CD4-positive, alpha-beta T cell treated with Interleukin-4 for 1 hour (primary cell): ENCODE measurements at places on chromosomes 4 and X.

DNA sequence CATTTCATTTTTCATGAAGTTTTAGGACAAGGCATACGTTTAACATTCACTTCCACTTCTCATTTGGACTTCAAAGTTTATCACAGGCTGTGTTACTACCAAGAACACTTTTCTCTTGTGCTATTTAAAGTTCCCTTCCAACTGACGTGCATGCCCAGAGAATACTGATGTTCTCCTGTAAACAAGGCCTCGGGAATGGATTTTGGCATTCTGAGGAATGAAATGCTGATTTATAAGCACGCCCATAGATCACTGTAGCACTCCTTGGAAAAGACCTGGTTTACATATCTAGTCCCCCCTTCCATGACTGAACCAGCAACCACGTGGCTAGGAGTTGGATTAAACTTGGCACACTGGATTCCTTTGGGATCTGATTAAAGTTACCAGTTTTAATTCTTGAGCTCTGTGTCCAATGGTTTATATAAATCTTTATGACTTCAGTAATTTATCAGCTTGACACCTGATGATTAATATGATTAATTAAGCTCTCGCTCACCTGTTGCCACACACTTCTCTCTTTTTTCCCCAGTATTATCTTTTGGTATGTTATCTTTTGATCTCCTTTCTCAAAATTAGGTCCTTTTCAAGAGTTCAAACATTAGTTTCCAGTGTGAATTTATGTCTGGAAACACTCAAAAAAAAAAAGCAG is 122.4 kb upstream of the HAND2 start:
- DNase-seq: no peak

- no peak for DNase-seq
Observed at GRCh38 chrX:110678591-110678990, 117.0 kb downstream of the CHRDL1 start.

DNA sequence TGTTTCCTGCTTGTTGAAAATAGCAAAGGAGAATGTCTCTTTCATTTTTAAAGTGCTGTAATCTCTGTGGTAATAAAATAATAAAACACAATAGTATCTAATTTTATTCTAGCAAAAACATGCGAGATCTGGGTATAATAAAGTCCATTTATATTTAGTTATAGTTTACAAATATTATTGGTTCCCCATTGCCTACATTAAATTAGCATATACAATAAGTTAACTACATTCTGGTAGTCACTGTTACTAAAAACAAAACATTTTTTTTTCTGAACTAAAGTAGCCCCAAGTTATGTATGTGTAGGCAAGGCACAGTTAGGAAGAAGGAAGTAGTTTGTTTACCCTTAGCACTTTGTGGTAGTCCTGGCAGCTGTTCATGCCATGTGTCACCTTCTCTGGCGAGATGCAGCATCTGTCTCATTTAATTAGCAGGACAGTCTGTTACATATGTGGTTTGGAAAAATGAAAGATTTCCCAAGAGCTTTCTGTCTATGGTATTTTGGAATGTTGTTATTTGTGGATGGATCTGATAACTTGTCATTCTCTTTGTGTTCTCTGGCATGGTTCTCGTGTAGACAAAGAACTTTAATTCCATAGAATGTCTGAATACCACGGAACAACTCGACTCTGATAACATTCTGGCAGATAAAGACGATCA is 231.3 kb upstream of the PITX2 start:
- no peak for DNase-seq

- no peak for DNase-seq
Observed at GRCh38 chr4:39480902-39481695, 22.2 kb downstream of the LIAS start.

DNA sequence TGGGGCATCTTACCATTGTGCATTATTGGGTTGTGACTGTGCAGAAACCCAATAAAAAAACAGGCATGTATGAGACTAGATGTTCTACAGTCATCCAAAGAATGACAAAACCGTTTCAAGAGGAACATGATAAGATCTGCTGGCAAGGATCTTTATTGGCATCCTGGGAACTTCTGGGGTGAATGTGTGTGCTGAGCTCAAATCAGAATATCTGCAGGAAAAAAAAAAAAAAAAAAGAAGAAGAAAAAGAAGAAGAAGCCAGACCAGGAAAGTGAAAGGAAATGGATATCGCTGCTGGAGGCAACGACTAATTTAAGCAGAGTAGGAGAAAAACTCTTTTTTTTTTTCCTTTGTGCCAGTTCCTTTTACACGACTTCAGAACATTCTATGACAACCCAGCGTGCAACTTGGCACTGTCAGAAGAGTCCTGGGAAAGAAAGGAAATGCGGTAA is 484.2 kb upstream of the BOD1L1 start:
- DNase-seq: no peak

DNA sequence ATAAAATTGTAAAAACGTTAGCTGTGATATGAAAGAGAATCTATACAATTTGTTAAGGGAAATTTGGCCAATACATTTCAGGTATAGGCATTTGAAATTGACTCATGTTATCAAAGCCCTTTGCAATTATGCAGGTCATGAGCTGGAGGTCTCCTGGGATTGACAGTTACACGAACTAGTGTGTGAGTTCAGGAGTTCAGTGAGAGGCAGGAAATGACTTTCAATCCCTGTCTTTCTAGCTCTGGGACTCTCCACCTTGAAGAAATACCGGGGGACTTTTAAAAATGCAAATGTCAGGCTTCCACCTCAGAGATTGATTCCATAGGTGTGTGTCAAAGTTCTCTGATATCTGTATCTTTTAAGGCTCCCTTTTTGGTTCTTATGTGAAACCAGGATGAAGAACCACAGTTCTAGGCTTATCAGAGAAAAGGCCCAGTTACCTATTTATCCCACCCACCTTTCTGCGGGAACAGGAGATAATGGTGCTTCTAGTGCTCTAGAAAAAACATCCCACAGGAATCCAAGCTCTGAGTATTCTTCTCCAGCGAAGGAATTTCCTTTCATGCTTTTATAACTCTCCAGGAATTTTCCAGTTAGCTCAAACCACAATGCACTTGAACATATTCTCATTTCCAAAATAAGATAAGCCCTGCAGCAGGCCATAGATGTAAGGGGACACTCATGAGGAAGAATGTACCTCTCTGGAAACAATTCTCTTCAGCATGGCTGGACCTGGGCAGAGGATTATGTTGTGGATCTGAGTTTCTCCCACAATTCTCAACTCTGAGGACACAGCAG is 501.0 kb downstream of the IDS start:
- DNase-seq: no peak

GRCh38 chr4:174870311-174870710 is 41.3 kb upstream of the GLRA3 start:
- no peak for DNase-seq

DNA sequence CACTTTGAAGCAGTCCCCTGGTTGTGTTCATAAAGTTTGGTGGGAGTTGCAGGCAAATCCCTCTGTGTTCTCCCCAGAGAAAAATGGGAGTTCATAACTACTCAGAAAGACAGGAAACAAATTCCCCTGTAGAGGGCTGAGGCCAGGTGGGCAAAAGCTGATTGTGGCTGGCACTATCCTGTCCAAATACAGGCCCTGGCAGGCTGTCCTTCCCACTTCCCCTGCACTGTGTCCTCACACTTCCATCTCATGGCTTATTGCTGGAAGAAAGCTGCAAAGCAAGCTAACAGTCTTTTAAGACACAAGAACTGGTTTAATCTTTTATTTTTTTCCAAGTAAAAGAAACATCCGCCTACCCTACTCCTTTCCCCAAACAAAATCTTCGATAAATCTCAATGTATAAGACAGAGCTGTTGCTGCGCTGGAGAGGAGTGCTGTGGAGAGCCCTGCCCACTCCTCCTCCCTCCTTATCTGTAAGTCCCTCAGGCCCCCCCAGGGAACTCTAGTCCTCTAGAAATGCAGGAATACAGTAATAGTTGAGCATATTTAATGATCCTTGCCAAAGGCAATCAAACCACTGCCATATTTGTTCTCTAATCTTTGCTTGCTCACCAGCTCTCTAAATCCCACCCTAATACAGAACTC is 14.0 kb downstream of the TAPT1 start:
- no peak for DNase-seq

DNA sequence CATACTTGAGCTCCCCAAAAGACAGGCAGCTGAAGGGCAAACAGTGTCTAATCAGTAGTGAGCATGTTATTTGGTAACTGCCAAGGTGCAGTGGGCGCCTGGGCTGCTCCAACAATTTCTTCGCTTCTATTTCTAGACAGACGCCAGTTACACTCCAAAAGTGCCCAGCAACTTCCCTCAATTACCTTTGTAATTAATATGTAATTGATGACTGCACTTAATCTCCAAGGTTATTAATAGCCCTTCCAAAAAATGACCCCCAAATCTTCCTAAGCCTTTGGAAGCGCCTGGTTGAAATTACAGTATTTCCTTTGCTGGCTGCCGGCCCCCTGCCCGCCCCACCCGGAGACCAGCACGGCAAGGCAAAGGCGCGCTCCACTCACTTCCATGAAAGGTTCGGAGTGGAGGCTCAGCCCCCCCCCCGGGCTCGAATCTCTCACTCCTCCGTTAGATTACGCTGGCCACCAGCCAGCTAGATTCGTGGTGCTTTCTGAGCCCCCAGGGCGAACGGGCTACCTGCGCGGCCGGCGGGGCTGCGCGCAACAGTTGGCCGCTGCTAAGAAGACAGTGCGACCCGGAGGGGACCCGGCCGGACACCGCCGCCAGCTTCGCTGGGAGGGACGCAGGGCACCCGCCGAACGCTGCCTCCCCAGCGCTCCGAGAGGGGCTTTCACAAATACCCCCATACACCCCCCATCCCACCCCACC is 1.9 kb downstream of the GPC4 start:
- no peak for DNase-seq

DNA sequence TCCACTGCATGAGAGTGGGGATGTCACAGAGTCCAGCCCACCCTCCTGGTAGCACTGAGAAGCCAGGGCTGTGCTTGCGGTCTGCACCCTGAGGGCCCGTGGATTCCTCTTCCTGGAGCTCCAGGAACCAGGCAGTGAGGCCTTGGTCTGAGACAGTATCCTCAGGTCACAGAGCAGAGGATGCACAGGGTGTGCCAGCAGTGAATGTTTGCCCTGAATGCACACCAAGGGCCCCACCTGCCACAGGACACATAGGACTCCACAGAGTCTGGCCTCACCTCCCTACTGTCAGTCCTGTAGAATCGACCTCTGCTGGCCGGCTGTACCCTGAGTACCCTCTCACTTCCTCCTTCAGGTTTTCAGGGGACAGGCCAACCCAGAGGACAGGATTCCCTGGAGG is 2.7 kb downstream of the MAGEA1 start:
- no peak for DNase-seq

- DNase-seq: no peak
Observed at GRCh38 chr4:44663539-44664263, 12.3 kb upstream of the YIPF7 start.

DNA sequence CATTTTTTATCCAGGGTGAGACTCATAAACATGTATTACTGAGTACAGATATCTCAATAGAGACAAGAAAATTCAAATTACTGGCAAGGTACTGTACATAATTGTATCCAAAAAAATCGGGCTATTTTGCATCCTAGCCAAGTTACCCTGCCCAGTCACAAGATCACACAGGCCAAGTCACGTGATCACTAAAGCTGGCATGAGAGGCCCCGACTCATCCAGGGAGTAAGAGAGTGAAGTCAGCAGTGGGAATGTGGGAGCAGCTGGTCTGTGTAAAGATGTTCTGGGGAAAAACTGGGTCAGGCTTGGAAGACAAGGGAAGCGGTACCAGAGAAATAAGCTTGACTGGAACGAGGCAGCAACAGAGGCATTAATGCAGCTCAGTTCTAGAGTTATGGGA is 119.3 kb upstream of the STS start:
- no peak for DNase-seq

DNA sequence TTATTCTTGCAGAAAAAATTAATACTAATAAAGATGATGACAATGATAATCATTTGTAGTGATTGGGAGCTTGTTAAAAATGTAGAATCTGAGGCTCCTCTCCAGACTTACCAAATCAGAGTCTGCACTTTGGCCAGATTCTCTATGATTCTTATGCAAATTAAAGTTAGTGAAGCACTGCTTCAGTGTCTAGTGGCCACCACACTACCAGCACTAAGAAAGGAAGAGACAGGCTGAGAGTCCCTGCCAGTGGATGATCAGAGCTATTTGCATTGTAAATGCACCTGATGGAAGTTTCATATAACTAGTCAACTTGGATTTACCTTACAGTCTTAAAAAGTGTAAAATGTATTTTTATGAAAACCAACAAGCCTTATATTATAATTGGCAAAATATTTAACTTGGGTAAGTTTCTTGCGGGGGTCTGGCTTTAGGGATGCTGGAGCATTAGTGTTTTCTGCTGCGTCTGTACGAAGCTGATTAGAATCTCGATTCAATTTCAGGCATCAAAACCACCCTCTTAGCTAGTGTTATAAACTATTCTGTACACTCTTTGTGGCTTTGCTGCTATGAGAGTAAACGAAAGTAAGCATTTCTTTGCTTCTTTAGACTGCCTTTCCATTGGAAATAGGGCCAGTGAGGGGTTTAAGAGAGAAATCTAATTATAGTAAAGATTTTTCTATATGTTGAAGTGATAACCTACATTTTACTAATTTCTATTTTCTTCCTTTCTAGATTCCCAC is 114.1 kb downstream of the TLL1 start:
- no peak for DNase-seq

DNA sequence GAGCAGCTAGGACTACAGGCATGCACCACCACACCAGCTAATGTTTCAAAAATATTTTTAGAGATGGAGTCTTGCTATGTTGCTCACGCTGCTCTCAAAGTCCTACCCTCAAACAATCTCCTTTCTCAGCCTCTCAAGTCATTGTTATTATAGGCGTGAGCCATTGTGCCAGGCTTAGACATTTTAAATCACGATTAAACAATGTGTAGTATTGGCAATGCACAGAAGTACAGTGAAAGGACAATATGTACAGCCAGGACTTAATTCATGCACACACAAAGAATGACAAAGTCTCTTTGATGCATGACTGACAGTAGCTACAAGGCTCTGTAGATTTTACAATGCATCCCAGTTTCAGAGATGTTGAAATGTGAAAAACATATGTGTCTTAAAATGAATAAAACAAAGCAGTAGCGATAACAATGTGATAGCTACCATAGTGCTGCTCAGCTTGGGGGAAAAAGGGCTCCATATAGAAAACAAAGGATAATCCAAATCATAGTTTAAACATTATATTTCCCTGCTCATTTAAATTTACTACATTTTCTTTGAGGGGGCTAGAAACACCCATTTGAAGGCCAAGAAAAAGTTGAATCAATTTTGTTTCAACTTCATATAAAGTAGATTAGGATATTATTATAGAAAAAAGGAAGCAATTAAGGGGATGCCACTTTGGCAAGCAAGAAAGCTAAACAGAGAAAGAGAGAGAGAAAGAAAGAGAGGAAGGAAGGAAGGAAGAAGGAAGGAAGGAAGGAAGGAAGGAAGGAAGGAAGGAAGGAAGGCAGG is 272.4 kb upstream of the SMIM31 start:
- no peak for DNase-seq
